ENCODE measurements at places on chromosomes 6 and 20.

GRCh38 chr20:26276554-26277210 is 580.0 kb upstream of the ZNF337 start:
- DNase-seq = no peak

- no peak for DNase-seq
These were observed 91.7 kb downstream of the ERMARD start for GRCh38 chr6:169843110-169843509.

GRCh38 chr6:142316791-142317368 is 15.1 kb downstream of the ADGRG6 start:
- DNase-seq = no peak

DNA sequence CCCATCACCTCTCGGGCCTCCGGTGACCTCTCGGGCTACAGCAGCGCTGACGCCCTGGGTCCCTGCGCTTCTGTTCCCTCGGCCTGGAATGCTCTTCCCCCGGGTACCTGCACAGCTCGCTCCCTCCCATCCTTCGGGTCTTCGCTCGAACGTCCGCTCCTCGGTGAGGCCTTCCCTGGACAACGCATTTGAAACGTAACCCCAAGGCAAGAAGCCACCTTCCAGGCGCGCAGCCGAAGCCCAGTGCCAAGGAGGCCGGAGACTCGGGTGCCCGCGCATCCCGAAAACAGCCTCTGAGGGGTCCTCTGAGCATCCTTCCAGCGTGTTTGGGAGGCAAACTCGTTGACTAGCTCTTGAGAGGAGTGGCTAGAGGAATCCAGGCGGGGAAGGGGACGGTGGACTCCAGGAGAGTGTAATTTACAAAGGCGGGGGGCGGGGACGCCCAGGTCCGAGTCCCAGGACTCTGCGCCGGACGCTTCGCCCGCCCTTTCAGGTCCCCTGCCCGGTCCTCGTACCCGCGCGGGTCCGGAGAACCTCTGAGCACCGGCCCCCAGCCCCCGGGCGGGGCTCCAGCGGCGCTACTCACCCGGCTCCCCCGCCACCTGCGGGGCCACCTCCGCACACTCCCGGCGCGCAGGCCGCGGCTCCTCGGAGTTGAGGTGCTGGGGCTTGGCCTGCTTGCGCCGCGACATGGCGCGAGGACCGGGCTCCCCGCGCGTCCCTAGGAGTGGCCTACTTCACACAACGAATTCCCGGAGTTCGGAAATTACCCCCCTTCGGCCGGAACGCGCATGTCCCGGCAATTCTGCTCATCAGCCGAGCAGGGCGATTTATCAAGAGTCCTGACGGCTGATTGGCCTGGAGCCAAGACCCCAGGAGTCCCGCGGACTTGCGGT is 86.8 kb downstream of the ZFP64 start:
- DNase-seq = no peak

GRCh38 chr6:87054143-87054833 is 40.6 kb downstream of the CGA start:
- DNase-seq = no peak

DNA sequence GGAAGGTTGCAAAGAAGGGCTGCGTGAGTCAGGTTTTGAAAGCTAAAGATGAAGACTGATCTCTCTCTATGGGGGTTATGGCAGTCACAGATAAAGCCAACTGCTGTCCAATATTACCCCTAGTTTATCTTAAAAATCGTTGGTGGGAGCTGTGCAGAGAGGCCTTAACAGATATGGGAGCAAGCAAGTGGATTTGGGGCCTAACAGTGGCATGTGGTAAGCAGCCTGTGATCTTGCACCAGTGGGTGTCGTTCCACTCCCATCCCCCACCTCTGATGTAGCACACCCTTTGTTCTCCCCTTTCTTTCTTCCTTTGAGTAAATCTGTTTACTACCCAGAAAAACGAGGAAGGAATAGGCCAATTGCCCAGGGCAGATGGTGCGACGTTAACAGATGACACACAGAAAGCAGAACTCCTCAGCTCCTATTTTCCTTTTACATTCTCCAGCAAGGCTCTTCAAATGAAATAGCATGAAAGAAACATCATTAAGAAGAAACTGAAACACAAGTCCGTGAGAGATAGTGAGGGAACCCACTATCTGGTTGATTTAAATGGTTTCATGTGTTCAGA is 274.1 kb upstream of the CITED2 start:
- DNase-seq = no peak

GRCh38 chr6:116349216-116349615 is 21.5 kb upstream of the DSE start:
- no peak for DNase-seq
